ENCODE measurements at places on chromosomes 3 and 15.

DNA sequence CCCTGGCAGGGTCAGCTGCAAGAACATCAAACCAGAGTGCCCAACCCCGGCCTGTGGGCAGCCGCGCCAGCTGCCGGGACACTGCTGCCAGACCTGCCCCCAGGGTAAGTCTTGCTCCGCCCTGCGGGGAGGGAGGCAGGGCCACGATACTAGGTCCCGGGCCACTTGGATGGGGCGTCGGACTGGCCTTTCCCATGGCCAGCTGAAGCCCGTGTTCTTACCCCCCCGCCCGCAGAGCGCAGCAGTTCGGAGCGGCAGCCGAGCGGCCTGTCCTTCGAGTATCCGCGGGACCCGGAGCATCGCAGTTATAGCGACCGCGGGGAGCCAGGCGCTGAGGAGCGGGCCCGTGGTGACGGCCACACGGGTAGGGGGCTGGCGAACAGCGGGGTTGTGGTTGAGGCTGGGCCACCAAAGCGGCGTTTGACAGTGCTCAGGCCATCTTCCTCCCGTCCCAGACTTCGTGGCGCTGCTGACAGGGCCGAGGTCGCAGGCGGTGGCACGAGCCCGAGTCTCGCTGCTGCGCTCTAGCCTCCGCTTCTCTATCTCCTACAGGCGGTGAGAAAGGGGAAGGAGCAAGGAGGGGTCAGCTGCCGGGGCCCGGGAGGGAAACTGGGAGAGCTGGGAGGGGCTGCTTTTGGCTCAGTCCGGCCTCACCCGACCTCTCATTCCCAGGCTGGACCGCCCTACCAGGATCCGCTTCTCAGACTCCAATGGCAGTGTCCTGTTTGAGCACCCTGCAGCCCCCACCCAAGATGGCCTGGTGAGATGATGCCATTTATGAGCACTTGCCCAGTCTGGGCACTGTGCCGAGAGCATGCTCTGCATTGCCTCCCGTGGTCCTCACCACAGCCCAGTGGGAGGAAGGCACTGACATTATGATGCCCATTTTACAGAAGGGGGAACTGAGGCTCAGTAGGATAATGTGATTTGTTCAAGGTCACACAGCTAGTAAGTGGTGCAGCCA lies 1.7 kb downstream of the CHRD start:
- DNase-seq: no peak

DNA sequence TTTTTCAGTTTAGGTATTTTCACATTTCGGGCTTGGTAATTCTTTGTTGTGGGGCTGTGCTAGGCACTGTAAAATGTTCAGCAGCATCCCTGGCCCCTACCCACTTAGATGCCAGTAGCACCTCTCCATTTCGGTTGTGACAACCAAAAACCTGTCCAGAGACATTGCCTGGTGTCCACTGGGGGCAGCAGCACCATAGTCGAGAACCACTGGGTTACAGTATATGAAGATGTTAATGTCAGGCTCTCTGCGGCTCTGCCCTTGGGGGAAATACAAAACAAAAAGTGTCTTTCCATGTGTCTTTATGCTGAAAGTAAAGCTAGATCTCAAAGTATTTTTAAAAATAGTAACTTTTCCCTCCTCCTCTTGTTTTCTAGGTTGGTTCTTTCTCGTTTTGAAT lies 177.2 kb downstream of the ITPR1 start:
- DNase-seq: no peak

DNA sequence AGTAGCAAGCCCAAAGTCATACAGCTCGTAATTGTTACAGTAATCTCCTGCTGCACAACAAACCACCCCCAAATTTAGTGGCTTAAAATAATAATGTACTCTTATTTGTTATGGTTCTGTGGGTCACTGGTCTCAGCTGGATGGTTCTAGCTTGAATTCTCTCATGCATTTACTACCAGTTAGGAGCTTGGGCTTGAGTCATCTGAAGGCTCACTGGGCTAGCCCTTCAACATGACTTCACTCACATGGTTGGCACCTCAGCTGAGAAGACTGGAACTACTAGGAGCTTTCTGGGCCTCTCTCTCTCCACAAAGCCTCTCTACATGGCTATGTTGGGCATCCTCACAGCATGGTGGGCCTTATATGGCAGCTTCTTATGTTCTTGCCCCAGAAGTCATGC lies 12.5 kb downstream of the PCOLCE2 start:
- no peak for DNase-seq

DNA sequence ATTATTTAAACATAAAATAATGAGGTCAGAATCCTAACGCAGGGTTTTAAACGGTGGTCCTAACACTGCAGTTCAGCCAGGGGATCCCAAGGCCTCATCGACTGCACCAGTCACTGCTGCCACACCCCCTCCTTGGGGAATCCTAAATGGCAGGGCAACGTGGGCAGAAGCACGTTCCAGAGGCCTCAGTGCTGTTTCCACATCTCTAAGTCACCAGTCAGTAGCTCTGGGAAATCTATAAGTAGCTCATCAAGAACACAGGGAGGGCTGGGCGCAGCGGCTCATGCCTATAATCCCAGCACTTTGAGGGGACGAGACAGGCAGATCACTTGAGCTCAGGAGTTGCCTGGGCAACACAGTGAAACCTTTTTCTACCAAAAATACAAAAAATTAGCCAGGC lies 47.5 kb downstream of the PRTG start:
- no peak for DNase-seq

DNA sequence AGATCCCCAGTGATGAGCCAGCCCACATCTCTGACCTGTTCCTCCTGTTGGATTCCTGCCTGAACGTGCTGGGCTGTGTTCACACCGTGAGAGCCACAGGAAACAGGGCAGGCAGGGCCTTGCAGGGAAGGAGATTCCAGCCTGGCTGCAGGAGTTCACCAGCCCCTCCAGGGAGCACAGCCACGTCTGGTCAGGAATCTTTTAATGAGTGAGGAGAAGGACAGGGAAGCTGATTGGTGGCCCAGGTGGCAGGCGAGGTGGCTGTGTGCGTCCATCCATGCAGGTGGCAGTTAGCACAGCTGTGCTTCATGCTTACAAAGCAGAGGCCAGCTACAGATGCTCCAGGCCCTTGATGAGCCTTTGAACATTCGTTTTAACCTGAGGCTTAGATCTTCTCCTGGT lies 10.5 kb downstream of the LRRK1 start:
- DNase-seq: no peak

- DNase-seq: no peak
Measured at GRCh38 chr15:75647370-75648155, at the start of gene SNX33. SNX33 (plus strand) TSS chr15:75647912; CDS start chr15:75649103, 1,191 bp downstream.

GRCh38 chr15:81043281-81043934 lies 42.7 kb downstream of the TLNRD1 start:
- no peak for DNase-seq

DNA sequence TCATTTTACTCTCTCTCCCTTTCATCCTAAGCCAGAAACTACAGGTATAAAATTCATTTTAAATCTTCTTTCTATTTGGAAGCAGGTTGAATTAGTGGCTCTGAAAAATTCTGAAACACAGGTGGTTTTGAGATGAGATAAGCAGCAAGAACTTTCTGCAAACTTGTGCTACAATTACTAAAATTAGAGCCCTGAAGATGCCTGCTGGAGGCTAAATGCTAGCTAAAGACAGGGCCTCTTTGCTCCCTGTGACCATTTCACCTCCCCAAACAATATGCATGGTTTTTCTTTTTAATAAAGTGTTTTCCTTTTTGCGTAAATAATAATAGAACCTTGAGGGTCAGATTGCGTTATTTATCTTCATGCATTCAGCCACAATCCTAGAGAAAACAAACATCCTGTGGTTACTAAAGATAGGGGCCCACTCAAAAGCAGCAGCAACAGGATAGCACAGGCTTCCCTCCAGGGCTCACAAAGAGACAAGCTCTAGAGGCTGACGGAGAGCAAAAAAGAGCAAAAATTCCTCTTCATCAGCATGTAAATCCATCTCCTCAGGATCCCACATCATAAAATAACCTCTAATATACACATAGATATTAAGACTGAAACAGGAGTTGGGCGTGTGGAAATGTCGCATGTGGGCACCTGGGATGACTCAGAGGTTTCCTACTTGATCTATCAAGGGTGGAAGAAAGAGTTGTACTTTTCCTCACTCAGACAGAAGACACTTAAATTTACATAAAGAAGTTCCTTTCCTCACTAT lies 26.5 kb upstream of the CP start:
- no peak for DNase-seq

- DNase-seq: no peak
Measured at GRCh38 chr3:152517502-152517901, 248.8 kb downstream of the MBNL1 start.

- no peak for DNase-seq
Measured at GRCh38 chr15:65174509-65174908, 10.6 kb downstream of the CLPX start.

DNA sequence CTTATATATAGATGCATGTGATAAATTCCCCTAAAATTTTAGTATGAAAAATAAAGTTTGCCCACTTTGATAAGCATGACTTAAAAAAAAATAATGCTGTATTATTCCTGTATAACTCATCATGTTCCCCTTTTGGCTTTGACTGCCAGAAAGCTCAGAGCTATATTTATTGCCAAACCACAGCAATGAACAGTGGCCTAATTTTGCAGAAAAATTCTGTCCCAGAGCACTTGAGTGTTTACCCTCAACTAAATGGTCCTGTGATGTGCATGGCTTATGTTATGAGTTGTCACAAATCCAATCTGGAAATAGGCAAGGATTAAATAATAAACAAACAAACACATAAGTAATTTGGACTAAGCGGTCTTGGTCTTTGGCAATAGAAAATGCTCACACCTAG lies 276.7 kb downstream of the SLC9A9 start:
- DNase-seq: no peak

GRCh38 chr15:38842226-38842625 lies 277.6 kb upstream of the RASGRP1 start:
- DNase-seq: no peak

- no peak for DNase-seq
Measured at GRCh38 chr3:196471551-196471950, 32.0 kb downstream of the RNF168 start.

DNA sequence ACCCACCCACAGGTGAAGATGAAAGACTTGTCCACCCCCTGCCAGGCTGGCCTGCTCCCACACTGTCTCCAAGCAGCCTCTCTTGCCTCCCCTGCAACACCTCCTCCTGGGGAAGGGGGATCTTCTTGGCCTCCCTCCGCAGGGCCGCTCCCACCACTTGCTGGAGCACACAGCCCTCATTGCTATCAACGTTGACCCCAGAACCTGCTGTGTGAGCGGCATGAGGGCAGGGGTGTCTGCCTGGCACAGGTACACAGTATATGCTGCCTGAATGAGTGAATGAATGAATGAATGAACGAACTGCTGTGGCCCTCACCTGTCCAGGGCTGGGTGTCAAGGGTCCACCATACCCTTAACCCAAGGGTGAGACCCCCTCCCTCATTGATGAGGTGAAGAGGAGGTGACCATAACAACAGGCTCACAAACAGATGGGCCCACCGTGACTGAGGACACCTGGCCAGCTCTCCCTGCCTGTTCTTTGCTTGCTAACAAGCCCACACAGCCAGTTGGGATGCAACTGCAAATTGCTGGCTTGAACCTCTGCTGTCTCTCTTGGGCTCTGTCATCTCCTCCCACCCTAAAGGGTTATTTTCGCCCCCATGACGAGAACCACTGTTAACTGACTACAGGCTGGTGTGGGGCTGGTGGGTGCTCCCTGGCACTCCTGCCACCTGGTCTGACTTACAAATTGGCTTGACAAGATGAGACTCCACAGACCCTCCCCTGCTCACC lies 22.5 kb downstream of the SLC41A3 start:
- no peak for DNase-seq

- no peak for DNase-seq
Measured at GRCh38 chr15:84649706-84650105, 4.4 kb downstream of the WDR73 start.

DNA sequence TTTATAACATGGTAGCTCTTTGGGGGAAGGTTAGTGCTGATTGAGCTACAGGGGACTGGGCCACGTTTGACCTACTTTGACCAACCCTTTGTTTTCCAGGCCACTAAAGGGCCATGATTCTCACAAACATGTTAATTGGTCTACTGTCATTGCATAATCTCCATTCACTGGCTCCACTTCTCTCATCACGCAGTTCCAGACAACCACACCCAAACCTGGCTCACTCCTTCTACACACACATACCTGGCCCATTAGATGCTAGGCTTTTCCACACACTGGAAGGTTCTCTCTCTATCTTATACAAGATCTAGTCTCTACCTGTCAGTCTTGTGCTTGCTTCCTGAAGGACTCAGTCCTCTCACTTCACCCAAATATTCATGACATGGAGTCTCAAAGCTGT lies 15.9 kb downstream of the TGM5 start:
- DNase-seq: no peak

GRCh38 chr3:12180218-12180617 lies 21.5 kb upstream of the TIMP4 start:
- no peak for DNase-seq

- DNase-seq: no peak
Measured at GRCh38 chr3:157501863-157502262, 1.4 kb downstream of the VEPH1 start.

DNA sequence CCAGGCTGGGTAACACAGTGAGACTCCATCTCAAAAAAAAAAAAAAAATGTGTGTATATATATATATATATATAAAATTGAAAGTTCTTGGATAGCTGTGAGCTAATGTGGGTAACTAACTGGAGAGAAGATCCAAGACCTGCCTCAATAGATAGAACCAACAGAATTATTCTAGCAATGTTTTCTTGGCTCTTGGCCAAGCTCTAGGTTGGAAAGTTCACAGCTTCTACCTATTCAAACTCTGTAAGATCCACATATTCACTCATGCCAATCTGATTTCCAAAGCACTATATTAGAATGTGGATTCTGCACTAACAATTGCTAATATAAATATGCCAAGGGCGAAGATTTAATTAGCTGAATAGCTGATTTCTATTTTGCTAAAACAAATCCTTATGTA lies 29.8 kb upstream of the CMTM6 start:
- no peak for DNase-seq

DNA sequence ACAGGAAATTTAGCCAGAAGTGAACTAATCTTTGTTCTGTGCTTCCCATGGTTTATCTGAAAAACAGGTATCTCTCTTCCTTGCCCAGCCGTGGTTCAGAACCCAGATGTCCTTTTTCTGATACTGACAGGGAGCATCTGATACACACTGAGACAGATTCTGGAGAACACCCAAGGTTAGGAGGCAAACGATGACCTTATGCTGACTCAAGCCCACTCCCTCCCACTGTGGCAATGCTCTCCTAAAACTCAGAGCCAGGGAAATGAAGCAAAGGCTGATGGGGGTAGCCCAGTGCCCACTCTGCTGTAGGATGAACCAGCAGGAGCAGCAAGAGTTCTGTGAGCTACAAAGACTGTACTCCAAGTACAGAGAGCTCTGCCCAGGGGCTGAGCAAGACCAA lies 225.1 kb downstream of the NTRK3 start:
- DNase-seq: no peak

- no peak for DNase-seq
Measured at GRCh38 chr3:140276703-140277102, 341.7 kb downstream of the CLSTN2 start.

GRCh38 chr3:124486324-124486723 lies 243.9 kb upstream of the UMPS start:
- no peak for DNase-seq

GRCh38 chr3:148372206-148372875 lies 325.4 kb upstream of the AGTR1 start:
- no peak for DNase-seq

Measured in stimulated activated CD4-positive, alpha-beta T cell treated with anti-CD3 and anti-CD28 coated beads, TNF-alpha, amount 100 ng/mL, for 4 hours (primary cell).